ENCODE measurements at places on chromosomes 2 and 18. TPM values are rescaled to one million over a fixed set of nuclear protein-coding genes. Genes with fewer than 3 reads are reported as not detected.

DNA sequence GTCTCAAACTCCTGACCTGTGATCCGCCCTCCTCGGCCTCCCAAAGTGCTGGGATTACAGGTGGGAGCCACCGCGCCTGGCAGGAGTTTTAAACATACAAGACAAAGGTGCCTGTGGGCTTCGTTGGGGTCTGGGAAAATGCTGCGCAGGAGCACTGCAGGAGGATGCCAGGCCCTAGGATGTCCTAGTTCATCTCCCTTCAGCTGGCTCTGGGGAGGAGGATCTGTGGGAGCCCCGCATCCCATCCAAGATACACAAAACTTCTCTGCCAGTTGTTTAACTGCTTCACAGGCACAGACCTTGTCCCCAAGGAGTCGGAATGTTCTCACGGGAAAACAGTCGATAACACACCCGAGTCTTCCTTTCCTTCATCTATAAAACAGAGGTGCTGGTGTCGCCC, 89.1 kb downstream of the POLR1A start:
- H3K27me3 ChIP-seq, result no peaks in the 10 kb centered on the region
- no peak overlapping the region for H3K4me3 ChIP-seq
- no peak for DNase-seq
- H3K4me1 ChIP-seq, result no peaks in the 10 kb centered on the region

GRCh38 chr18:24341361-24341760, 56.3 kb downstream of the OSBPL1A start:
- H3K27me3 ChIP-seq, result no peaks in the 10 kb centered on the region
- no peak overlapping the region for H3K27ac ChIP-seq
- no peaks in the 10 kb centered on the region for H3K36me3 ChIP-seq
- no peak overlapping the region for H3K4me3 ChIP-seq
- H3K4me1 ChIP-seq, result no peaks in the 10 kb centered on the region
- no peak for DNase-seq

GRCh38 chr2:39537150-39537549, 100.1 kb upstream of the MAP4K3 start:
- DNase-seq, result no peak
- H3K36me3 ChIP-seq, result no peaks in the 10 kb centered on the region
- H3K4me3 ChIP-seq, result no peak overlapping the region
- H3K27ac ChIP-seq, result no peak overlapping the region
- no peaks in the 10 kb centered on the region for H3K27me3 ChIP-seq

GRCh38 chr18:42657551-42657950, 457.9 kb downstream of the RIT2 start:
- no peak overlapping the region for H3K4me3 ChIP-seq
- DNase-seq, result no peak
- no peaks in the 10 kb centered on the region for H3K4me1 ChIP-seq
- H3K36me3 ChIP-seq, result no peaks in the 10 kb centered on the region
- no peaks in the 10 kb centered on the region for H3K27me3 ChIP-seq

- H3K4me1 ChIP-seq, result no peaks in the 10 kb centered on the region
- DNase-seq, result peak; percentile 20
- no peaks in the 10 kb centered on the region for H3K27me3 ChIP-seq
Observed at GRCh38 chr2:24402242-24403097, 42.1 kb upstream of the ITSN2 start.

DNA sequence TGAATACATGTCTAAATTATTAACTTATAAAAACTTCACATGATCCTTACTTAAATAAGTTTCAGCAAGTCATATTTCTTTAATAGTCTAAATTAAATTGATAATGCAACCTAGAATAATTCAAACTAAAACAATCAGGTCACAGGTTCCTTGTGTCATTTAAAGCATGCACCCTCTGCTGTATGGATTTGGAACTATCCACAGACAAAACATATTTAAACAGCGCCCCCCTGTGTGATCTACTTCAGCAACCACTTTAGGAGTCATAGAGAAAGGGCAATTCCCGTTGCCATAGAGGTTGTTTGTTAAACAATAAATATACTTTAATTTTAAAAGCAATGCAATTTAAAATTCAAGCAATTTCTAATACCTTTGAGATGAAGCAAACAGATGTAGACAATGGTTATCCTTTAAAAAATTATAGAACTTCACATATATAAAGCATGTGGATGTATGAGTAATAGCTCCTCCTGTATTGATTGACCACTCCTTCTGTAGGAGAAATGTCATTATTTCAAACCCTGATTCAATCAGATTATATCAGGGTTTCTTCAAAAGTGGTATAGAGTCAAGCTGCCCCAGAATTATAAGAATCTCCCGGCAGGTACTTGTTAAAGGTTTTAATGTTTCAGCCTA, 21.2 kb downstream of the GRB14 start:
- peak; percentile 67 for DNase-seq
- H3K27ac ChIP-seq, result no peak overlapping the region
- H3K36me3 ChIP-seq, result no peaks in the 10 kb centered on the region
- no peaks in the 10 kb centered on the region for H3K27me3 ChIP-seq
- no peak overlapping the region for H3K4me3 ChIP-seq
- H3K4me1 ChIP-seq, result no peaks in the 10 kb centered on the region

GRCh38 chr2:98378901-98379300, 32.6 kb downstream of the CNGA3 start:
- no peaks in the 10 kb centered on the region for H3K27me3 ChIP-seq
- H3K4me3 ChIP-seq, result no peak overlapping the region
- peaks cover 4% of the 10 kb centered on the region for H3K4me1 ChIP-seq
- H3K27ac ChIP-seq, result no peak overlapping the region
- DNase-seq, result peak; percentile 94

GRCh38 chr2:8409461-8410260, 272.2 kb upstream of the ID2 start:
- peak overlapping the region; percentile 73 for H3K27ac ChIP-seq
- no peak overlapping the region for H3K4me3 ChIP-seq
- no peaks in the 10 kb centered on the region for H3K27me3 ChIP-seq
- peaks cover 15% of the 10 kb centered on the region for H3K4me1 ChIP-seq
- H3K36me3 ChIP-seq, result no peaks in the 10 kb centered on the region

DNA sequence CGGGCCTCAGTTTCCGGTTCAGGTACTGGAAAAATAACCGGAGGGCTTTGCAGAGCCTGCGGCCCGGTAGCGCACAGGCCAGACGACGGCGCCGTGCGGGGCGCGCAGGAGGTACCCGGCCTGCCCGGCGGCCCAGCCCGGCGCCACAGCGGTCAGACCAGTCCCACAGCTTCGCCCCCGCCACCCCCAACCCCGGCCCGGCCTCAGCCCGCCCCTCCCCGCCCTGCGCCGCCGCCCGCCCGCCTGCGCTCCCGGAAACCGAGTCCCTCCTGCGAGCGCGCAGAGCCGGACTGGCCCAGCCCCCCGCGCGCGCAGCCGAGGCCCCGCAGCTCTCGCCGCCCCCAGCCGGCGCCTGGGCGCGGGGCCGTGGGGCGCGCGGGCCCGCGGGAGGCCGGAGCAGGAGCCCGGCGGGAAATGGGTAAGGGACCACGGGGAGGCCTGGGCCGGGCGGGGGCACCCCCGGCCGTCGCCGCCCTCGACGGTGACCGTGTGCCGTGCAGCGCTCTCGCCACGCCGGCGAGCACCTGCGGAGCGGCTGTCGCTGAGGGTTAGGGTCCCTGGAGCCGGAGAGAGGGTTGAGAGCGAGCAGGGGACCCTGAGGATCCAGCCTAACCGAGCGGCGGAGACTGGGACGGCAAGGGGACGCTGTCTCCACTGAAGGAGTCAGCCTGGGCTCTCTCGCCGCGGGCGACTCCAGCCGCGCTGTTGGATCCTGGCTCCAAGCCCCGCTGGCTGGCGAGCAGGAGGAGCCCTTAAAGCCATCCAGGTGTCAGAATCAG, 16.5 kb upstream of the PSD4 start:
- H3K27ac ChIP-seq, result peak overlapping the region; percentile 76
- peak; percentile 56 for DNase-seq
- H3K4me1 ChIP-seq, result peaks cover 8% of the 10 kb centered on the region
- H3K4me3 ChIP-seq, result peak overlapping the region; percentile 76

- H3K4me1 ChIP-seq, result peaks cover under 1% of the 10 kb centered on the region
- no peak overlapping the region for H3K4me3 ChIP-seq
- DNase-seq, result no peak
Observed at GRCh38 chr2:224185023-224185601, 146.0 kb upstream of the SERPINE2 start.

DNA sequence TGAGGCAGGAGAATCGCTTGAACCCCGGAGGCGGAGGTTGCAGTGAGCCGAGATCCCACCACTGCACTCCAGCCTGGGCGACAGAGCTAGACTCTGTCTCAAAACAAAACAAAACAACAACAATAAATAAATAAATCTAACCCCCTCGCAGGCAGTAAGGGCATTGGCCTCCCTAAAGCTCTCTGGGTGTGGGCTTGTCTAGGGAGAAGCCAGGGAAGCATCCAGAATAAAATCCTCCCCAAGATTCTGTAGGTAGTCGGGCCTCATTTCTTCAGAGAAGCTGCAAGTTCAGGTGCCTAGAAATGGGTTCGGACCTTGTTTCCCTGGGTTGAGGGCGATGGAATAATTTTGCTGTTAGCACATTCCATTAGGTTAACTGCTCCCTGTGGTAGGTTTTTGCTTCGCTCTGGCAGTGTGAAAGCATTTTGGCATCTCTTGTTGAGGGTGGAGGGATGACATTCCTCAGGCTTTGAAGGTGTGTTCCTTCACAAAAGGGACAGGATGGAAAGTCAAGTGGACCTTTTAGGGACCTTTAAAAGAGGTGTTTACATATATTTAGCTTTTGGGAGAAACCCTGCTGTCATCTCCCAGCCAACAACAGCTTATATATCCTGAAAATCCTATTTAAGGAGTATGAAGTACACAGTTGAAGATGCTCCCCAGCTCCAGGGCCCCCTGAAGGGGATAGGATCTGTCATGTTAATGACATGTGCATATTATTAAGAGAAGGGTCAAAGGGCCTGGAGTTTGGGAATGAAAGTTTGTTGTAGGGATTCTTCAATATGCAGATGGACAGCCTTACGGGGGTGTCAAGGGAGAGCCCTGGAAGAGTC, 17.7 kb downstream of the MYCN start:
- H3K27me3 ChIP-seq, result no peaks in the 10 kb centered on the region
- H3K4me3 ChIP-seq, result no peak overlapping the region
- no peak overlapping the region for H3K27ac ChIP-seq

DNA sequence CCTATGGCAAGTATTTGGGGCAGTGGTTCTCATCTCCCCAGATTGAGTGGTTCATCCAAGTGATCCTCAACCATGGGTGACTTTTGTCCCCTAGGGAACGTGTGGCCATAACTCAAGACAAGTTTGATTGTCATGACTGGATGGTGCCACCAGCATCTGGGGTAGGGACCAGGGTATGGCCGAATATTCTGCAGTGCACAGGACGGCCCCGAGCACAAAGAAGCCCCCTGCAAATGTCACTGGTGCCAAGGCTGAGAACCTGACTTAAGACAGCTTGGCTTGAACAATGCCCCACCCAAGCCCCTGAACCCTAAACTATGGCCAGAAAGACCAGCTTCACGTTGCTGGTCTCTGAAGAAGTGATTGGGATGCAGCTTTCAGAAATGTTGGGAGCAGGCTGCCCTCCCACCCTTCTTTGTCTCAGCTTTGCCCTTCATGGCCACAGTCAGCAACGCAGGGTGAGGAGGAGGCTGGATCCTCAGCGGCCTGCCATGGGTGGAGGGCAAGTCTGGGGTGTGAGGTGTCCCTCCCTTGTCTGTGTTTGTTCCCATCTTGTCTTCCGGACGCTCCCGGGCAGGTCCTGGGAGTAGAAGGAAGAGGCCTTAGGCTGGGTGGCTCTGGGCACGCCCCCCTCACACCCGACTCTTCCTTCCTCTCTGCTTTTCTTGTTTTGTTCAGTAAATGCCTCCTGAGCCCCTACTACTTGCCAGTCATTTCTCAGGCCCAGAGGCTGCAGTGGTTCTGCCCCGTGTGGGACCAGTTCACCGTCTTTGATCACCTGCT, 43.4 kb downstream of the GREB1 start:
- no peak overlapping the region for H3K4me3 ChIP-seq
- no peaks in the 10 kb centered on the region for H3K27me3 ChIP-seq
- H3K4me1 ChIP-seq, result no peaks in the 10 kb centered on the region
- no peak overlapping the region for H3K27ac ChIP-seq

- no peak overlapping the region for H3K4me3 ChIP-seq
- peaks cover 11% of the 10 kb centered on the region for H3K36me3 ChIP-seq
- H3K27me3 ChIP-seq, result no peaks in the 10 kb centered on the region
- H3K27ac ChIP-seq, result peak overlapping the region; percentile 74
- DNase-seq, result peak; percentile 73
- H3K4me1 ChIP-seq, result peaks cover 61% of the 10 kb centered on the region
Observed at GRCh38 chr2:47058003-47058931, 96.8 kb downstream of the STPG4 start.

DNA sequence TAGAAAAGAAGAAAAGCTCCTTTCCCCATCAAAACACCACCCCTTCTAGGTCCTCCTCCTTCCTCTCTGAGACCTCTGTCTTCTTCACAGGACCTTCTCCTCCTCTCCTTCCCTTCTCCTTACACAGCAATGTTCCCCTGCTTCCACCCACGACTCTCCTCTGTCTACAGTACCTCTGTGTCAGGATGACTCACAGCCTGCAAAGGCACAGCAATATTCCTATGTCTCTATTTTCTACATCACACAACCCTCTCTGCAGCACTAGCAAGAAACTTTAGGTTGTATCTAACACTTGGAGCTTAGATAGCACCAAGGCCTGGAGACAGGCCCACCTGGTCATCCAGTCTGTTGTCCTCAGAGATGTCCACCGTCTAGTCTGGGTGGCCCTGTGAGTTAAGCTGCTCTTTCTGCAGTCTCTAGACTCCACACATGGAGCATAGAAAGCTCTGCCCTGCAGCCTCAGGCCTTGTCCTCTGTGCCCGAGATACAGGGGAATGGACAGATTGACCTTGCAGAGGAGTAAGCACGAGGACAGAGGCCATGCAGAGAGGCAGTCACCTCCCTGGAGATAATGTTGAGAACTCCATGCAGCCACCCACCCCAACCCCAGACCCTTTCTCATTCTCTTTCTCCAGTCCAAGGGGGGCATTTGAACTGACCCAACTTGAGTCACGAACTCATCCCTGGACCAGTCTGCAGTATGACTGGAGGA, 212.0 kb downstream of the TNS1 start:
- H3K4me1 ChIP-seq, result peaks cover 40% of the 10 kb centered on the region
- no peak overlapping the region for H3K4me3 ChIP-seq
- peak overlapping the region; percentile 26 for H3K27ac ChIP-seq
- H3K27me3 ChIP-seq, result no peaks in the 10 kb centered on the region

DNA sequence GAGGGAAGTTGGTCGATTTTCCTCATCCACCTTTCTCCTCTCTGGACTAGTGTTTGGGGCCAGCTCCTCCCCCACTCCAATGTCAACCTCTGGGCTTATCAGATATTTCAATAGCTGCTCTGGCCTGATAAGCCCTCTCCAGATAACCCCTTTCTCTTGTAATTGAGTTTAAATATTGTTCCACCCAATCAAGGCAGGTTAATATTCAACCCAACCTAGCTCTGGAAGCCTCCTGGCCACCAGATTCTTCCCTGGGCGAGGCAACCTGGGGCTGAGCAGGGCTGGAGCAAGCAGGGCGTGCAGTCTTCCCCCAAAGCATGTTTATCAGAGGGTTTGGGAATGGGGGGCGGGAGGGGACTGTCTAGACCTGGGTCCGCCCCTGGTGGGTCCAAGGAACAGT, 73.8 kb downstream of the TFCP2L1 start:
- no peaks in the 10 kb centered on the region for H3K4me1 ChIP-seq
- H3K27me3 ChIP-seq, result no peaks in the 10 kb centered on the region
- DNase-seq, result no peak
- no peaks in the 10 kb centered on the region for H3K36me3 ChIP-seq
- no peak overlapping the region for H3K27ac ChIP-seq

Gene COL6A3
- 15.5 TPM for polyA plus RNA-seq

Gene STK11IP
- polyA plus RNA-seq, result 47.6 TPM

Gene HOXD1
- 0.20 TPM for polyA plus RNA-seq

Gene RAB11FIP5
- 8.9 TPM for polyA plus RNA-seq

Gene RAB17
- polyA plus RNA-seq, result 4.7 TPM

Gene NT5DC4
- polyA plus RNA-seq, result 0.56 TPM

Gene ONECUT2
- polyA plus RNA-seq, result 0.07 TPM

Gene GCG
- polyA plus RNA-seq, result not detected

Gene RESP18
- not detected for polyA plus RNA-seq

Gene ESPNL
- polyA plus RNA-seq, result not detected

Gene ATP6V1B1
- 0.27 TPM for polyA plus RNA-seq

Data from adrenal gland (tissue), 19 donors.